ENCODE measurements at places on chromosomes 16 and 17.

DNA sequence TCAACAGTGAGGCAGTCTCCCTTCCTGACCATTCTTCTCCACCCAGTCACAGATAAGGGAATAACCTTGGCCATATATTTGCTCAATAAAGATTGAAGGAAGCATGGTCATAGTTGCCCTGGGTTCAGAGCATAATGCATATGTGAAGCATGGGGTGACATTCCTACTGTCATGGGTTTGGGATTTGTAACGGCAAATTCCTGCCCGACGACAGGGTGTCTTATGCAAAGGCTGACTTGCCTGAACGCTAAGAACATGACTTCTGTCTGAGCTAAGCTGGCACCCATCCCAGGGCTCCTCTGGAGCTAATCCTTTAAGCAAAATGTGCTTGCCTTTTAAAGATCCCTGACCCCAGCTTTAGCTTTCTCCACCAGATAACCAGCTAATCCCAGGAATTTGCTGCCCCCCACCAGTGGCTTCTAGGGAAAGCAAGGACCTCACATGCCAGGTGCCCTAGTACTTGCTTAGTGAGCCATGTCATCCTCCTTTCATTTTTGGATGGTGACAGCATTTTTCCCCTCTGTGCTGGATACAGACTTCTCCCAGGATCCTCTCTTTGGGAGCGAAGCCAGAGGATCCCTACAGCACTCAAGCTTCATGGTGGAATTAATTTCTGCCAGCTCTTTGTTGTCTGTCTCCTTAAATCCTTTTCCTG is 11.7 kb downstream of the SLC7A6OS start:
- DNase-seq = no peak

- DNase-seq = no peak
Observed at GRCh38 chr17:40975516-40975915, 8.6 kb downstream of the KRT40 start.

DNA sequence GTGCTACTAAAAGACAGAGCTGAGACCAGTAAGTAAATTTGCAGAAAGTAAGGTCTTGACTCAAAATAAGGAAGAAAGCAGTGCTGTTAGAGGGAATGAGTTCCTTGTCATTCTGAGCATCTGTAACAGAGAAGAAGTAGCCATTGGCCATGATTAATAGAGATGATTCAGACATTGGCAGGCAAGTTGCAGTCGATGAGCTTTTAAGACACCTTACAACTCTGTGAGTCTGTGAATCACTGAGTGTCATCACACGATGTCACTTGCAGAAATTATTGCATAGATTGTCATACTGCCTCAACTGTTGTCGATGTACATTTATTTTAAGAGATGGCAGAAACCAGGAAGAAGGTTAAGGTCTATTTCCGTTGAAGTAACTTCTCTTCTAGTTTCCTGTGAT is 201.1 kb upstream of the CDH13 start:
- DNase-seq = no peak

DNA sequence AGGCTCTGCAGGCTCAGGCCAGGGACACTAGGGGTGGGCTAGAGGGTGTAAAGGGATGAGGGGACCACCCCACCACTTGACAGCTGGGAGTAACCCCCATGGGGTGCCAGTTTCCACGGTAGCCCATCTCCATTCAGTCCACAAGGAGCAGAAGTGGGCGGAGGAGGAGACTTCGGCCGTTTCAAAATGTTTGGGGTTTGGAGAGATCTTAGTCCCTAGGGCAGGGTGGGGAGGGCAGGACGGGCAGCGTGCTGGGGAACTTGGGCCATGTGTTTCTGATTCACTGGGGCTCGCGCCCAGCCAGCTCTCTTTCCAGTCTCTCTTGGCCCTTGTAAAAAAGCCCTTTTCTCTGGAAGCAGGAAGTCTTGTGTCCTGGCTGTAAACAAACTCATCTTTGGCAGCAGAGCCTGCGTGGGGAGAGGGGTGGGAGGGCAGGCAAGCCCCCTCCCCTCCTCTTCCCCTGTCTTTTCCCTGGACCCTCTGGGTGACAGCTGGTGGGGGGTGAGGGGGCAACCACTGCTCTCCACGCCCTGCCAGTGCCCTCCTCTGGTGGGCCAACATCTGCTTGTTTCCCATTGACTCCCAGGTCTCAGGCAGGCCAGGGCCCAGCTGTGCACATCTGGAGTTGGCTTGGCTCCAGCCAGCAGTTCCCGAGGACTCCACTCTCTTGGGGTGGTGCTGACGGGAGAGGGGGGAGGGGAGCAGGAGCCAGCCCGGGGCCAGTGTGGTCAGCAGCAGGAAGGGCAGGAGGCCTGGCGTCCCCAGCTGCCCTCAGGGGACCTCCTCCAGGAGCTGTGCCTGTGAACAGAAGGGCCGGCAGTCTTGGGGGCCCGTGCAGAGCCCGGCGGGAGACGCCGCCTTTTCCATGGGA is 8.1 kb downstream of the CYGB start:
- DNase-seq = no peak

- no peak for DNase-seq
Observed at GRCh38 chr16:69554495-69554894, 11.3 kb upstream of the NFAT5 start.

- peak; percentile 69 for DNase-seq
Observed at GRCh38 chr17:68383443-68384321, 73.6 kb downstream of the WIPI1 start.

DNA sequence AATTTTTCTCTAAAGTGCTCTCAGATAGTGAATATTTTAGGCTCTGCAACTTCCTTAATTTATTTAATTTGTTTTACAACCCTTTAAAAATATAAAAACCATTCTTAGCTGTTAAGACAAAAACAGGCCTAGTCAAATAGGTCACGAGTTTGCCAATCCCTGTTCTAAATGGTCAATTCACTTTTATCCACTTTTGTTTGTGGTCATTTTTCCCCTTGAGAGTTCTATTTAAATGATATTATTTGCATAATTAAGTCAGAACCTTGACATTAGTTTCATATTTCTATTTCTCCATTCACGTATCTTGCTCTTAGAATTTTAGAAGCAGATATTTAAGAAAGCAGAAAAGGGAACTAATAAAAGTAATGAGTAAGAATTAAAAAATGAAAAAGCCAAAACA is 4.0 kb downstream of the AMFR start:
- DNase-seq = no peak

- no peak for DNase-seq
Observed at GRCh38 chr17:4295686-4296085, 31.9 kb upstream of the ANKFY1 start.

- no peak for DNase-seq
Observed at GRCh38 chr17:31541559-31541958, 150.1 kb downstream of the RAB11FIP4 start.
